Thyroid gland (tissue), 4 donors: ENCODE measurements at places on chromosomes 7 and 10. TPM values are rescaled to one million over a fixed set of nuclear protein-coding genes. Genes with fewer than 3 reads are reported as not detected.

ABCC2 gene
- 1.2 TPM for total RNA-seq

DNA sequence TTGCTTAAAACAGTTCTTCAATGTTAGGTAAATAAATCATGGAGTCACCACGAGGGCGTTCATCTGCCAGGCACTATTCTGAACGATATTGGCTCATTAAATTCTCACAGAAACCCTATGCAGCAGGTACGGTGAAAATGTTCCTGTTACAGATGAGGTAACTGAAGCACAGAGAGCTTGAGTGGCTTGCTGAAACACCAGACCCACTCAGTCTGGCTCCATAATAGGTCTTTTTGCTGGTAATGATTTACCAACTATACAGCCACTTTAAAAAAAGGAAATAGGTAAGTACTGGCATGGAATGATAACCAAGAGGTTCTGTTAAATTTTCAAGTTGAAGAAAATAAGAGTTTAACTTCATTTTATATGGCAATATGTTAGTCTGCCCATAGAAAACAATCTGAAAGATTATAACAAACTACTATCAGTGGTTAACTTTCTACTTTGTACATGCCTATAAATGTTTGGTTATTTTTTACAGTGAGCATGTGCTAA is 1.3 kb upstream of the TM9SF3 start:
- DNase-seq = peak; percentile 6

DNA sequence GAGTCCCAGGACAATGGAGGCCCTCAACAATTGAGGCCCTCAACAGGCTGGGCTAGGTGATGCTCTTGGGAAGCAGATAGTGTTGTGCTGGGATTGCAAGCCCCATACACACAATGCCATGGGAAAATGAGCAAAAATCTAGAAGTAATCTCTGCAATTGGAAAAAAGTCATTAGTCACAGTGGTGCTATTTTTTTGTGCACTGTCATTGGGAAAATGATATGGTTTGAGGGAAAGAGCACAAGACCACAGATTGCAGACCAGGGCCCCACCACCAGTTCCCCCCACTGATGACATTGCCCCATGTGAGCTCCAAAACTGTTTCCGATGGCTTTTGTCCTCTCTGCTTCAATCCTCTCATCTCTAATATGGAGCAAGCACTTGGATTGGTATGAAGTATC is 1.9 kb downstream of the KCTD7 start:
- no peak for DNase-seq

GRCh38 chr10:110753462-110753861 is 109.3 kb downstream of the RBM20 start:
- DNase-seq = no peak

GRCh38 chr7:132022188-132022587 is 465.8 kb upstream of the PODXL start:
- no peak for DNase-seq

DNA sequence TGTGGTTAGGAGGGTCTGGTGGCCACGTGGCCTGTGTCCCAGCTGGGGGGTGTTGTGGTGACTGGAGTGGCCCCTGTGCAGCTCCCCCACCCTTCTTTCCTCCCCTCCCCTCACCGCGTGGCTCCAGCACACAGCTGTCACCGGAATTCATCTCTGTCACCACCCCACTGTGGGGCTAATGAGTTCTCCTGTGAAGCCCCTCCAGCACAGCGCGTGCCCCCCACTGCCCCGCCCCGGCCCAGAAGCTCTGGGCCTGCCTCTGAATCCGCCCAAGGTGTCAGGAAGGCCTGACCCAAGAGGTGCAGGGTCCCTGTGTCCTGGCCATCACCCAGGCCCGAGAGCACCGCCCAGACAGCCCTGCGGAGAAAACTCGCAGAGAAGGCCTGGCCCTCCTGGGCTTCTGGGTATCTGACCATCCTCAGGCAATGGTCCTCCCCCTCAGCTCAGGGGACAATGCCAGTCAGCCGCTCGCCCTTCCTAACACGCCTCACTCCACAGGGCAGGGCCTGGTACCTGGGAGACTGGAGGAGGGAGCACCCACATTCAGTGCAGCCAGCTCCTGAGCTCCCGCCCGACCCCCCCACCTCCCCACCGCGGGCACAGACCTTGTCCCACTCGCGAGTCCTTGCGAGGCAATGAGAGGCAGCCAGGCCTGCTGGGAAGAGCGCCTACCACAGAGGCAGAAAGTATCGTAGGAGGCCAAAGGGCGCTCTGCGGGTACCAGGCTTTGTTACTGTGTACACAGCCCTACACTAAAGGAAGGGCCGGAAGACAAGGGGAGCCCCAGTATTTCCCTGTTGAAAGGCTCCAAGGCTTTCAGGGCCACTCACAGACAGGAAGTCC is 38.2 kb downstream of the GBX1 start:
- no peak for DNase-seq

DNA sequence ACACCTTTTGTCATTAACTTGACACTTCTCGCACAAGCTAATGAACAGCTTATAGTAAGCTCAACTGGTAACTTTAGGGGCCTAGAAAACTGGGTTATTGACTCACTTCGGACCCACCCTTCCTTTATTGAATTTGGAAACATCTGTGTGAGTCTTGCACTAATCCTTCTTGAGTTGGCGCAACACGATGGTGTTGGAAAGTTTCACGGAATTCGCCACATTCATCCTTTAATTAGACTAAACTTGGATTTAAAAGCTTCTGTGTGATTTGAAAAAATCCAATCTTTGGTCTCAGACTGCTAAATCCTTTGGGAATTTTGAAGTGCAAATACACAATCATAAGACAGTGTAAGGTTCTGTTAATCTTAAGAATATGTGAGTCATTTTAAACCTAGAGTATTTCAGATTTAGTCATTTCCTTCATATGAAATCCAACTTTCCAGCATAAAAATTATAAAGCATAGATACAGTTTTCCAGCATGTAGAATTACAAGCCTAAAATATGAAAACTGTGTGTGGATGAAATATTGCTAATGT is 15.1 kb downstream of the FZD8 start:
- no peak for DNase-seq

MICALL2 gene
- total RNA-seq = 16.6 TPM

DNA sequence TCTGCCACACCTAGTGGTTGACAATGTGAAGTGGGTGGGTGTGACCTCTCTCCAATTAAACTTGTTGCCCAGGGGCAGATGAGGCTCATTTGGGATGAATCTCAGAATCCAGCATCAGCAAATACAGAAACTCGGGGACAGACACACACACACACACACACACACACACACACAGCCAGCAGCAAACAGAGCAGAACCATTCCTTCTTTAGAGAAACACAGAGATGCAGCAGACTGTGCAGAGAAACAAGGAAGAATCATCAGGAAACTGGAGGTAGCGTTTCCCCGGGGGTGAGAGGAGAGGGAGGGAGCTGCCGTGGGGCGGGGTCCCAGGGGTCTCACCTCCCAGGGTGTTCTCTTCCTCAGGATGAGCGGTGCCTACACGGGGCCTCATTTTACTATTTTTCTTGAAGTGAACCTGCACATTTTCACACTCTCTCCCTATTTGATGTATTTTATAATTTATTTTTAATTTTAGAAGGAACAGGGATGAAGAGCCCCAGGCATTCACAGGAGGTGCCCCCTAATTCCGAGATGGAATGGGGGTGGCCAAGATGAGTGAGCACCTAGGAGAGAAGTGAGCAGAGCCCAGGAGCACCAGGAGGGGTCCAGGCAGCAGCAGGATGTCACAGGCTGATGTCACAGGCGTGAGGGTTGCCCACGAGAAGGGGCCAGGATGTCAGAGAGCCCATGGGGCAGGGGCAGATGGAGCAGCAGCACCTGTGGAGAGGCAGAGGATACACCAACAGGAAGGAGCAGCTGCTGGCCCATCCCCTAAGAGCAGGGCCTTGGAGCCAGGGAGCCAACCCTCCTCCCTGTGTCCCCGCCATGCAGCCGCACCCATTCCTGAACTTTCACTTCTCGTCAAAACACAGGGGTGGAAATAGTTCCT is 85.3 kb upstream of the PPP2R2D start:
- no peak for DNase-seq

DNA sequence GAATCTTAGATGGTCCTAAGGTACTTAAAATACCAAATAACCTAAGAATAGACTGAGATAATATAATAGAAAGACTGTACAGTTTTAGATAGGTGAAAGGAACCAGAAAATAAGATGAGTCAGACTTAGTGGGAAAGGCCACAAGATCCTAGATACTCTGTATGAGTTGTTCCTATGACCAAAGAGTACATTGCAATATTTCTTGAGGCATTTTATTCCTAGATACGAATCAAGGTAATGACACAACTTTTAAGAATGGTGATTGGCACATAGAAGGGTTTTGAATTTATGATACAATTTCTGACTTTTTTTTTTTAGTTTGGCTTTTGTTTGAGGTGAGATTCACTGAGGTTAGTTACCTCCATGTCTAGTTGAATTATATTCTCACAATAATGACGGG is 30.2 kb downstream of the MGAM start:
- no peak for DNase-seq

DNA sequence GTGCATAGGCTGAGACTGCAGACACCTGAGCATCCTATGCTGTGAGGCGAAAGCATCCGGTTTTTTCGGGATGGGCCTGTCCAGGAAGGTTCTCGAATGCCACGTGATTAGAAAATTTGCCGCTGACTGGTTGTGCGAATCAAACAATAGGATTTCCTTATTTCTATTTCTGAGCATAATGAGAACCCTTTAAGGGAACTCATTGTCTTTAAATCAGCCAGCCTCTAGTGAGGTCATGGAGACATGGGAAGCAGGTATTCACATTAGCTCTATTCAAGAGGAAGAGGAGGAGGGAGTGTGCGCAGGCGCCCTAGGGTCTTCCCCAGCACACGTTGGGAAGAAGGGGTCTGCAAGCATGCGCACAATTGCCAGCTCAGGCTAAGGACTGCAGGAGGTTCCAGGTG is 5.6 kb downstream of the GIMAP1 start:
- DNase-seq = no peak

DNA sequence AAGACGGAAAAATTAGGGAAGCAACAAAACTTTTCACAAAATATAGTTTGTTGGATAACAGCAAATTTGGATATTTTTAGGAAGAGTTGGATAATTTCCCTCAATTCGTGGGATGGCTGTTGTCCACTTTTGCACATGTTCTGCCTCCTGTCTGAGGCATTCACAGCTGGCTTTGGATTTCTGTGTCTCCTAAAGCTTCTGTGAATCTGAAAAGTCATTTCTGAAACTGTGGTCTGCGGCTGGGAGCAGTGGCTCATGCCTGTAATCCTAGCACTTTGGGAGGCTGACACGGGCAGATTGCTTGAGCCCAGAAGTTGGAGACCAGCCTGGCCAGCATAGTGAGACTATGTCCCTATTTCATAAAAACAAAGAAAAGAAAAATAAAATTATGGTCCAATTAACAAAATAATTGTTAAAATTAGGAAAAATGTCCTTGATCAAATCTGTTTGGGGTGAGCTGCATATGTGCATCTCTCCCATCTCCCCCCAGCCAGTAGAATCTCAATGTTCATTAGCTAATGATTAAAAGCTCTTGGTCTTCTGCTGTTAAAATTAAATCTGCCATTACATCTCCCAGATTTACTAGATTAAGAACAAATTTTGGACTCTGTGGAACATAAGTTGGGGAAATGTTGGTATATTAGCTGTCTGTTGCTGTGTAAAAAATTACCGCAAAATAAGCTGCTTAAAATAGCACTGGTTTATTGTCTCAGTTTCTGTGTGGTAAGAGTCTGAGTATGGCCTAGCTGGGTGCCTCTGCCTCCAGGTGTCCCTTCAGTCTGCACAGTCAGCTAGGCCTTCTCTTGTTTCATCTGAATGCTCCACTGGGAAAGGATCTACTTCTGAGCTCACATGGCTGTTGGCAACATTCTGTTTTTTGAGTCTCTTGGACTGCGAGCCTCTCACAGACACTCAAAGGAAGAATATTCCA is 332.0 kb upstream of the FZD1 start:
- peak; percentile 32 for DNase-seq

DNA sequence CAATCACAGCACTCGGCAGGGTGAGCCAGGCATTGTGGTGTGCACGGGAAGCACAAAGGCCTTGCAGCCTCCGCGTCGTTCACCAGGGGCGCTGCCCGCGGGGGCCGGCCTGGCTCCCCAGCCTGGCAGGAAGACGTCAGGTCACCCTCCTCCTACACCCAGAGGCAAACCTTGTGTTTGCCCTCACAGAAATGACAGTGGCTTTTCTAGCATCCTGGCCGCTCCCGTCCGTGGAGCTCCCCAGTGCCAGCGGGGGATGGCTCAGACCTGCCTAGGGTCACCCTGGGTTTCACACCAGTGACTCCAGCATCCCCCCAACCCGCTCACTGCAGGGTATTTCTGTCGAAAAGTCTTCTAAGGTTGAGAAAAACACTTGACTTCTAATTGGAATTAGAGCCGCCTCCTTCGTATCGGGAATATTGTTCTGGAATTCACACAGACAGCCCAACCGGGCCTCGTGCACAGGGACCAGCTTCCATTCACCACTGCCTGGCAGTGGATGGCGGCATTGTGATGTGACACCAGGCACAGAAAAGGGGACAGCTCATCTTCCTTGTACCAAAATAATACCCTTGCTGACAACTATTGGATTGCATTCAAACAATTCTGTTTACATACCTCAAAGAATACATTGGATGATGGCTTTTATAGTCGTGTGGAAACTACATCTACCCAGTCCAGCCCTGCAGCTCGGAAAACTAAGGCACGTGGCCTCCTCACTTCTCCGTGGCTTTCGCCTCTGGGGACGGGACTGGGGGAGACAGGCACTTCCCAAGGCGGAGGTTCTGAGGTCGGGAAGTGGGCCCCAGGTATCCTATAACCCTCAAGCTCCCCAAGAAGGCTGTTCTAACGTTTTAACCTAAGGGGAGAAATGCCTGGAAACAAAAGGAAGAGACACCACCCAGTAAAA is 109.0 kb downstream of the EBF3 start:
- no peak for DNase-seq

DNA sequence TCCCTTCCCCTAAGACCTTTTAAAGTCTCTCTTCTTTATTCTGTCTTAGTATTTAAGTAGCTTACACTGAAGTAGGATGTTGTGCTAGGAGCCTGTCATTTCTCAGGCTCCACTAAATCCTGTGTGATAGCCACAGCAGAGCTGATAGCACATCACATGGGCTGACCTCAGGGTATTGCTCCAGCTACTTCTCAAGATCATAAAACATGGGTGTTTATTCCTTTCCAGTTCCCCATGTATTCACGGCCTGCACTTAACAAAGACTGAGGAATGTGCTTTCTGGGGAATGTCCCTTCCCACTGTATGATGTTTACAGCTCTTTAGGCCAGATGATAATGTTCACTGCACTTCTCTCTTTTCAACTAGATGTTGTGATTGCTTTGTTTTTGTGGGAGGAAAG is 1086.8 kb downstream of the KCNMA1 start:
- no peak for DNase-seq

DNA sequence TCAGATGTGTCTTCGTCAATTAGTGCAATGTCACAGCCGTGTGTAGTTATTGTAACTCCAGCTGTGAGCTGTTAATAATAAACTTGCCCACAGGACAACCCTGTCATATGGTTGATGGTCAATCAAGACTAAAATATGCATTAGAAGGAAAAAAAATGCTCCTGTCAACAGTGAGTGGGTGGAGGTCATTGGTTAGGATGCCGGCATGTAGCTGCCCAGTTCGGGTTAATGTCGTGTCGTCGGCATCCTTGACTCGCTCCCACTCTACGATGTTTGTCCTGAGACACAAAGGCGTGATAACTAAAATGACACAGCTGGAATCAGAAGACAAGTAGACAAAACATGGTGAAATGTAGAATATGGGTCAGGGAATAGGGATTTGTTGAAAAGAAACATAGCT is 442.8 kb upstream of the NPVF start:
- no peak for DNase-seq

PTPRN2 gene
- 5.9 TPM for total RNA-seq

DENND2A gene
- total RNA-seq = 10.9 TPM

GRCh38 chr7:152601305-152601798 is 74.6 kb downstream of the XRCC2 start:
- no peak for DNase-seq
